Pancreas (tissue), 10 donors: ENCODE measurements at places on chromosomes 2 and 18. TPM values are rescaled to one million over a fixed set of nuclear protein-coding genes. Genes with fewer than 3 reads are reported as not detected.

The OSR1 gene
- 0.24 TPM for total RNA-seq

The SLC19A3 gene
- total RNA-seq = 4.2 TPM

The CPO gene
- total RNA-seq = 0.28 TPM

The IL1B gene
- total RNA-seq = 0.98 TPM

The ASPRV1 gene
- total RNA-seq = 0.39 TPM

The GALNT5 gene
- 0.28 TPM for total RNA-seq

The THUMPD2 gene
- total RNA-seq = 6.6 TPM

The DPP10 gene
- total RNA-seq = 6.3 TPM

The KCNS3 gene
- 3.3 TPM for total RNA-seq

The KANSL3 gene
- total RNA-seq = 20.0 TPM

The MYO7B gene
- total RNA-seq = 0.85 TPM

The CYP26B1 gene
- 0.28 TPM for total RNA-seq

The CFC1 gene
- 28.9 TPM for total RNA-seq

The NPHP1 gene
- 1.9 TPM for total RNA-seq

The SPATA3 gene
- total RNA-seq = not detected

The MPP4 gene
- 0.19 TPM for total RNA-seq

The ABCG5 gene
- not detected for total RNA-seq
